ENCODE measurements at places on chromosomes 4 and X. TPM values are rescaled to one million over a fixed set of nuclear protein-coding genes. Genes with fewer than 3 reads are reported as not detected.

GRCh38 chr4:27046851-27047250 is 186.2 kb downstream of the STIM2 start:
- H3K27me3 ChIP-seq, result peaks cover 39% of the 10 kb centered on the region
- DNase-seq, result no peak
- no peaks in the 10 kb centered on the region for H3K36me3 ChIP-seq
- no peak overlapping the region for H3K4me3 ChIP-seq
- H3K27ac ChIP-seq, result no peak overlapping the region

DNA sequence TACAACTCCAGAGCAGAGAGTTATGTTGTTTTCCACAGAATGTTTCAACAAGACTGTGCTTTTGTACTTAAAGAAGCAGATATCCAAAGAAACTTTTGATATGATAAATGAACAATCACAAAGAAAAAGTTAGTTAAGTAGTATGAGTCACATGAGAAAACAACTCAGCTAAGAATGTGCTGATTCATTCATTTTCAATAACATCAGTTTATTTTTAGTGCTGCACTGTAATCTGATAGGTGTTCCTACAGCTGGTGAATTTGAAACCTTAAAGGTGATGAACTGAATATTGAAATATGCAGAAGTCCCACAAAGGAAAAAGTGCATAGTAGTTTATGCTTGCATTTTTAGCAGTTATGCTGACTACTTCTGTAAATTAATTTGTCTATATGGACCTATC is 180.3 kb upstream of the TENM3 start:
- H3K4me3 ChIP-seq, result no peak overlapping the region
- H3K36me3 ChIP-seq, result no peaks in the 10 kb centered on the region
- DNase-seq, result peak; percentile 45
- H3K27me3 ChIP-seq, result no peaks in the 10 kb centered on the region
- H3K4me1 ChIP-seq, result no peaks in the 10 kb centered on the region

The SPATA4 gene
- polyA plus RNA-seq, result 0.73 TPM

- no peak overlapping the region for H3K4me3 ChIP-seq
- DNase-seq, result peak; percentile 71
- H3K27ac ChIP-seq, result no peak overlapping the region
- H3K36me3 ChIP-seq, result no peaks in the 10 kb centered on the region
- H3K4me1 ChIP-seq, result peaks cover 34% of the 10 kb centered on the region
- no peaks in the 10 kb centered on the region for H3K27me3 ChIP-seq
Measured at GRCh38 chr4:149708513-149709130, 107.0 kb downstream of the IQCM start.

The ASMT gene
- not detected for polyA plus RNA-seq

The VSIG4 gene
- polyA plus RNA-seq, result not detected

DNA sequence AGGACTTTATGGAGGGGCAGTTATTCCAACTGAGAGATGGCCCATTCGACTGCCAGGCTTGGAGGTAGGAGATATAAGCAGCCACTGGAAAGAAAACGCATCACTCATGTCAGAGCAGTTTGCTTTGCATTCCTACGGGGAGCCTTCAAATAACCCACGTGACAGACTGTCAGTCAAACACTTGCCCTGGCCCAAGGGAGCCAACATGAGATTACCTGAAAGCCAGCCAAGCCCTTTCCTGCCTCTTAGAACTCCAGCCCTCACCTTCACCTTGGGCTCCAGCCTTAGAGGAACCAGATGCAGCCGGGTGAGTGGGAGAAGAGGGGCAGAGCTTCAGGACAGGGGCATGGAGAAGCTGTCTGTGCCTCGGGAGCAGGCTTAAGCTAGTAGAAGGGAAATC is 95.3 kb upstream of the CXCL13 start:
- no peaks in the 10 kb centered on the region for H3K4me1 ChIP-seq
- no peaks in the 10 kb centered on the region for H3K36me3 ChIP-seq
- no peak for DNase-seq
- no peak overlapping the region for H3K4me3 ChIP-seq

GRCh38 chr4:11765849-11766453 is 337.3 kb upstream of the HS3ST1 start:
- H3K27ac ChIP-seq, result no peak overlapping the region
- H3K27me3 ChIP-seq, result no peaks in the 10 kb centered on the region
- no peaks in the 10 kb centered on the region for H3K36me3 ChIP-seq
- H3K4me1 ChIP-seq, result no peaks in the 10 kb centered on the region

- no peaks in the 10 kb centered on the region for H3K27me3 ChIP-seq
- no peaks in the 10 kb centered on the region for H3K36me3 ChIP-seq
- no peak overlapping the region for H3K27ac ChIP-seq
- H3K4me1 ChIP-seq, result no peaks in the 10 kb centered on the region
- no peak for DNase-seq
Measured at GRCh38 chrX:17616936-17617335, 120.4 kb upstream of the SCML1 start.

The PIR gene
- polyA plus RNA-seq, result 5.7 TPM

DNA sequence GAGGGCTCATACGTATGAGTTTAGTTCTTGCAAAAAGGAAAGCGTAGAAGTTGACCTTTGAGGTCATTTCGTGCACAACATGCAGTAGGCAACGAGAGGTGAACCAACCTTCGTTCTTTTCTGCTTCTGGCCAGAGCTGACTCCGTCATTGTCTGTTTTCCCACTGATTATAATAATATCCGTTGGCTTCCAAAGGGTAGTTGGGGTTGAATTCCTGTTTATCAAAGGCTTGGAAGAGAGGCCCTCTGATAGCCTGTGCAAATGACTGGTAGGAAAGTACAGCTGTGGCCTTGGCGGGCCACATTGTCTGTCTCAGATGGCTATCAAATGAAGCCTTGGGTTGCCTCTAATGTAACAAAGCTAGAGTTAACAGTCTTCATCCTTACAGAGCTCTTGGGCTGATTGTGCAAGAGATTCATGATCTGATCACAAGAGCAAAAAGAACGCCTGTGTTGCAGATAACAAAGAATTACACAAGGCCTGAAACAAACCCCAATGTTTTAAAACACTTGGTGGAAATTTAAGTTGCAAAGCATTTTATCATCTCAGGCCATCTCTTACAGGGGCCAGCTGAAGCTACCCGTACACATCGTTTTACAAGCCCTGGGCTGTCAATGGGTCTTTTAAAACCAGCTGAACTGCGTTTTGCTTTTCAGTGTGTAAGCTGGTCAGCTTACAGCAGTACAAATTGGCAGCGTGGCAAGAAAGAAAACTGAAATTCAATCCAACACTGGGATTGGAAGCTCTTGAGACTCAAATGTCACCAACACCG is 46.1 kb upstream of the FAM9C start:
- H3K27ac ChIP-seq, result no peak overlapping the region
- no peak overlapping the region for H3K4me3 ChIP-seq
- H3K4me1 ChIP-seq, result peaks cover 8% of the 10 kb centered on the region
- no peaks in the 10 kb centered on the region for H3K36me3 ChIP-seq
- H3K27me3 ChIP-seq, result no peaks in the 10 kb centered on the region

DNA sequence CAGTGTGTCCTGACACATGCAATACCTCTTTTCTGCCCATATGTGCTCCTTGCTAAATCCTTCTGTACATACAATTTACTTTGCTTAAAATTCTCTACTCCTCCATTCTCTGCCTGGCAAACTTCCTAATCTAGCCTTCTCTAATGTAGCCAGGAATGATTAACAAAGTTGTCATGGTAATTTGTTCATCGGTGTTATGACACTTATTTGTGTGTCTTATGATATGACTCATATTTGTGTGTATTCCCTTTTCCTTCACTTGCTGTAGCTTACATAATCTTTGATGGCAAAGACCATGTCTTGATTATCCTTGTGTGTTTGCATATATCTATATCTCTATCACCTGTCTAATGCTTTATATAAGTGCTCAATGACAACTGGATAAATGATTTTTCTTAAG is 133.3 kb downstream of the COL25A1 start:
- peaks cover 2% of the 10 kb centered on the region for H3K4me1 ChIP-seq
- no peaks in the 10 kb centered on the region for H3K27me3 ChIP-seq
- no peak overlapping the region for H3K27ac ChIP-seq
- H3K36me3 ChIP-seq, result no peaks in the 10 kb centered on the region

- H3K27me3 ChIP-seq, result no peaks in the 10 kb centered on the region
- DNase-seq, result peak; percentile 96
- peaks cover 33% of the 10 kb centered on the region for H3K4me1 ChIP-seq
Measured at GRCh38 chr4:74230902-74231499, 73.1 kb downstream of the MTHFD2L start.

DNA sequence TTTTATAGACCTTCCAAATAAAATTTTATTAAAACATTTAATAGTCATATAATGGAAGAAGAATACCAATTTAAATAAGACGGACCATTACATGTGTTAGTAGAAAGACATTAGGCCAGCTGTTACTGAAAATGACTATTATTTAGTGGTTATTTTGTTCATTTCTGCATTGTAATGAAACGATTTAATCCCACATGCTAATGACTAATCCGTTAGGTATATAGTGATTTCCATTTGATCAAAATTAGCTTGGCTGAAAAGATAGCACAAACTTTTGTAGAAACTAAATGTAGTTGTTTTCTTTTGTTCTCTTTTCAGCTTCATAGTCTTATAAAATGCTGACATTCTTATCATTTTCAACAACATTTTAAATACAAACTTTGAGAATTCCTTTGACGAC is 556.1 kb upstream of the TENM3 start:
- no peak overlapping the region for H3K4me3 ChIP-seq
- H3K27ac ChIP-seq, result peak overlapping the region; percentile 79
- H3K4me1 ChIP-seq, result peaks cover 22% of the 10 kb centered on the region
- no peaks in the 10 kb centered on the region for H3K27me3 ChIP-seq
- no peak for DNase-seq
- no peaks in the 10 kb centered on the region for H3K36me3 ChIP-seq

The MAGEB1 gene
- polyA plus RNA-seq, result not detected

The SULT1B1 gene
- polyA plus RNA-seq, result 0.10 TPM

The PCDH19 gene
- polyA plus RNA-seq, result 0.05 TPM

DNA sequence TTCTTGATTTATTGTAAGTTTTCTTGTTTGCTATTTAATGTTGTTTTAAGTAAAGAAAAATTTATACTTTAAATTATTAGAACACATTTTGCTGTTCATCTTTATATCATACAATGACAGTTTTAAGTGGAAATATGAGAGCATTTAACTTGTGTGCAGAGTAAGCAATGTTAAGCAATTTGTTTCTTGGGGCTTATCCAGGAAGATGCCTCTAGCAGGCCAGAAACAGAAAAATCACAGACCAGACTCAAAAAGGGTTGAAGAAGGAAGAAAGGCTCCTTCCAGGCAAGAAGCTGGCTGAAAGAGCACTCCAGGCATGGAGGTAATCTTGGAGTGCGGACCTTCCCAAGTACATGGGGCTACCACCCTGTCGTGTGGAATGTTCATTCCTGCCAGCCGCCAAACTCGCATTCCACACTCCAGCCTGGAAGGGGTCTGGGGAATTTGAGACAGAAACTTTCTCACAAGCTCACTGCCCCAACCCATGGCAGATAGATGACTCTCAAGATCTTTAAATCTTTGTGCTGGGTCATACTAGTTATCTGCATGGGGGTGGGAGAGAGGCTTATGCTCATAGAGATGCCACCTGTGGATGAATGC is 1521.3 kb upstream of the AGA start:
- H3K4me1 ChIP-seq, result no peaks in the 10 kb centered on the region
- DNase-seq, result no peak
- H3K36me3 ChIP-seq, result no peaks in the 10 kb centered on the region
- no peaks in the 10 kb centered on the region for H3K27me3 ChIP-seq

GRCh38 chr4:184911310-184911709 is 85.5 kb upstream of the ACSL1 start:
- H3K4me3 ChIP-seq, result no peak overlapping the region
- no peaks in the 10 kb centered on the region for H3K4me1 ChIP-seq
- no peaks in the 10 kb centered on the region for H3K36me3 ChIP-seq
- no peaks in the 10 kb centered on the region for H3K27me3 ChIP-seq

The FATE1 gene
- not detected for polyA plus RNA-seq

GRCh38 chr4:140156529-140157171 is 2.7 kb upstream of the MAML3 start:
- no peaks in the 10 kb centered on the region for H3K36me3 ChIP-seq
- H3K4me3 ChIP-seq, result no peak overlapping the region
- no peak for DNase-seq
- H3K27me3 ChIP-seq, result no peaks in the 10 kb centered on the region
- no peaks in the 10 kb centered on the region for H3K4me1 ChIP-seq

- H3K4me3 ChIP-seq, result no peak overlapping the region
- H3K36me3 ChIP-seq, result peaks cover 34% of the 10 kb centered on the region
- H3K27me3 ChIP-seq, result no peaks in the 10 kb centered on the region
- H3K4me1 ChIP-seq, result no peaks in the 10 kb centered on the region
- H3K27ac ChIP-seq, result no peak overlapping the region
- DNase-seq, result no peak
Measured at GRCh38 chr4:99876946-99877345, 17.3 kb downstream of the LAMTOR3 start.

The NLGN3 gene
- 0.34 TPM for polyA plus RNA-seq

- no peaks in the 10 kb centered on the region for H3K36me3 ChIP-seq
- no peaks in the 10 kb centered on the region for H3K27me3 ChIP-seq
Measured at GRCh38 chr4:26858947-26859401, 1.7 kb upstream of the STIM2 start.

GRCh38 chrX:47420962-47421361 is 50.6 kb downstream of the ZNF157 start:
- H3K27me3 ChIP-seq, result no peaks in the 10 kb centered on the region
- no peak overlapping the region for H3K4me3 ChIP-seq
- no peak for DNase-seq

The RAB39B gene
- polyA plus RNA-seq, result 1.1 TPM

The SMARCA1 gene
- polyA plus RNA-seq, result 38.5 TPM

The USP9X gene
- 23.9 TPM for polyA plus RNA-seq

DNA sequence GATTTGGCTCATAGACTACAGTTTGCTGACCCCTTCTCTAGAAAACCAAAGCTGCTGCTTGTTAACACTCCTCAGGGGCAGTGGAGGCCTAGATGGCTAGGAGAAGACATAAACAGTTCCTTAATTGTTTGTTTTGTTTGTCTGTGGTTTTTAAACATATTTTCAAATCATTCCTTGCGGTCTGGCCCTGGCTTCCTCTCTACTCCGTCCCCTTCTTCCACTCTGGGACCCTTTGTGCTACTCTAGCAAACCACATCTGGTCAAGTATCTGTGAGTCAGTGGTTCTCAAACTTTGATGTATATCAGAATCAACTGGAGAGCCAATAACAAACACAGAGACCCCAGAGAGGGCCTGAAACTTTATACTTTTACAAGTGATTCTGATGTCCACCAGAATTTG is 36.1 kb downstream of the FRMPD4 start:
- no peaks in the 10 kb centered on the region for H3K27me3 ChIP-seq
- no peak for DNase-seq
- no peak overlapping the region for H3K27ac ChIP-seq

- H3K4me3 ChIP-seq, result peak overlapping the region; percentile 14
- peaks cover 14% of the 10 kb centered on the region for H3K4me1 ChIP-seq
- H3K27ac ChIP-seq, result no peak overlapping the region
- DNase-seq, result no peak
- H3K27me3 ChIP-seq, result no peaks in the 10 kb centered on the region
Measured at GRCh38 chr4:173436771-173437265, 37.9 kb upstream of the SCRG1 start.

DNA sequence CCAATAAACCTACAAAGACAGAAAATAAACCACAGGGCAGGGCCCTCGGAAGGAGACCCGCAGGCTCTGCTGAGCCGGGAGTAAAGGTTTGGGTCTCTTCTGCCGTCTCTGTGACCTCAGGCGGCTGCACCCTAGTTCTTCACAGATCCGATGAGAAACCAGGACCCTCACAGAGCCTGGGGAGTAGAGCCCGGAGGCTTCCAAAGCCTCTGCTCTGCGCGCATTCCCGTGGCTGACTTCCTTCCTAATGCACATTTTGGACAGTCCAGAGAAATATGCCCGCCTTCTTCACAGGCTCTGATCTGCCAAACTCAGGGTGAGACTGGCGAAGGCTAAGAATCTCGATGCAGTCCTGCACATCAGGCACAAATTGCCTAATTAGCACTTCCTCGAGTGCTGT is 245.5 kb downstream of the EVC2 start:
- no peaks in the 10 kb centered on the region for H3K36me3 ChIP-seq
- no peaks in the 10 kb centered on the region for H3K27me3 ChIP-seq
- no peak overlapping the region for H3K27ac ChIP-seq

GRCh38 chr4:16572161-16572560 is 326.3 kb downstream of the LDB2 start:
- no peaks in the 10 kb centered on the region for H3K36me3 ChIP-seq
- DNase-seq, result no peak
- H3K27ac ChIP-seq, result no peak overlapping the region
- H3K4me3 ChIP-seq, result no peak overlapping the region

Measured in GM23248 (cell line).